Activated gamma-delta T cell treated with Interleukin-2 at 50 U/mL for 16 hours (primary cell): ENCODE measurements at places on chromosomes 2 and 18.
A peak's percentile ranks its signal among the peaks of the same experiment; 100 is the strongest.

- no peak for DNase-seq
Measured at GRCh38 chr2:1318366-1319009, 94.8 kb upstream of the TPO start.

DNA sequence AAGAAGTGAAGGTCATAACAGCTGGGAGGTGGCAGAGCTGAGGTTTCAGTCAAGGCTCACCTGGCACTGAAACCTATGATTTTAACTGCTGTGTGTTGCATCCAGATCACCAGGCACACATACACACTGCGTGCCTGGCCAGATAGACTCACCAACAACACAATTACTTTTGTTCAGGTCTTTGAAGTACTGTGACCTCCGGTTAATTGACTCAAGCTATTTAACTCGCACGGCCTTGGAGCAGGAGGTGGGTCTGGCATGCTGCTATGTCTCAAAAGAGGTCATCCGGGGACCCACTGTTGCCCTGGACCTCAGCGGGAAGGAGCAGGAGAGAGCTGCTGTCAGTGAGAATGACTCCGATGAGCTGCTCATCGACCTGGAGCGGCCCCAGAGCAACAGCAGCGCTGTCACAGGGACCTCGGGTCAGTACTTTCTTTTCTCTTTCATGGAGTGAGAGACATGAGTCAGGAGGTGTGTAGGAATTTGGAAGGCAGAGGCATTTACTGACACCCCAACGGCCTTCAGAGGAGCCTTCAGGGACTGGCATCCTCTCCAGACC is 104.1 kb downstream of the ESCO1 start:
- no peak for DNase-seq

GRCh38 chr2:211836409-211836808 is 702.2 kb downstream of the ERBB4 start:
- no peak for DNase-seq

DNA sequence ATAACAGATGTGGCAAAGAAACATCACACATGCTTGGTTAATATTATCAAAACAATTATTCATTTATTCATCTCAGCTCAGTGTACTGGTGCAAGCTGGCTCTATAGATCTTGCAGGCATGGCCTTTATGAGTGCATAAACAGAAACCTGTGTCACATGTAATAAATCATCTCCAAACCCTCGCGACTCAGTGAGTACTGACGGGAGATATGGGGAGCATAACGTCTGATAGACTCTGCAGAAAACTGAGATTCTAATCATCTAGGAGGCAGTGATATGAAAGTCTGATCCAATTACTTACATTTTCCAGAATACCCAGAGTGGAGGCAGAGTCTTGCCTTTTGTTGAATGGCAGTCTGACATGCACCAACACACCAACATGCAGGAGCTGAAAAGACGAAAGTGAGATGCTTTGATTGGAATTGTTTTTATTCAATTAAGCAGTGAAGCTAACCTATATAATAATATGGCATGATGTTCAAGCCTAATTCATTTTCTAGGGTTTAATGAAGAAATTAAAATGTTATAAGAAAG is 416.8 kb downstream of the RNF144A start:
- no peak for DNase-seq

- DNase-seq, result no peak
Measured at GRCh38 chr2:112001942-112002341, 53.1 kb upstream of the TMEM87B start.

DNA sequence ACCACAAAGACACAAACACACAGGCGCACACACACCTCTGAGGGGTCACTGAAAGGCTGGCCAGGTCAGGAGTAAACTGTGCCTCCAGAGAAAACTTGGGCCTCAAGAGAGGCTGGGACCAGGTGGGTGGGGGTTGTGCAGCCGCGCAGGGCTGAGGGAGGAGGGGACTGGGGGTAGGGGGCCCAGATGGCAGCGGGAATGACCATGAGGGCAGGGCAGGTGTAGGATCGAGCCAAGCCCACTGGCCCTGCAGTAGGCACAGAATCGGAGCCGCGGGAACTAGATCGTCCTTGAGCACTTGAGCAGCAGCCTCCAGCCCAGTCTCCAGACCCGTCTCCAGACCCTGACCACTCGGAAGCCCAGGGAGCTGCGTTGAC is 36.8 kb downstream of the ANKMY1 start:
- no peak for DNase-seq

- no peak for DNase-seq
Measured at GRCh38 chr2:103401621-103402020, 639.8 kb downstream of the TMEM182 start.

- DNase-seq, result no peak
Measured at GRCh38 chr18:77677536-77677935, 427.9 kb downstream of the GALR1 start.

DNA sequence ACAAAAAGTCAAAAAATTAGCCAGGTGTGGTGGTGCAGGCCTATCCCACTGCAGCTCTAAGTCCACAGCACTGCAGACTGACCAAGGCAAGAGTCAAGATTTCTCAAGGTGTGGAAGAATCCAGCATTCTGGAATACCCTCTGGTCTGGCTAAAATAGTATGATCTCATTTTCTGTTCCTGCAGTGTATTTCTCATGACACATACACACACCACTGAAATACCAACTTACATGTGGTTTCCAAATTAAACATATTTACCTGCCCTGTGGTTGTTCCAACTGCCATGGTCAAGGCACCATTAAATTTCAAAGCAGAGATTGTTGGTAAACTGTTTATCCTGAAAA is 30.9 kb downstream of the NOL10 start:
- DNase-seq, result no peak

DNA sequence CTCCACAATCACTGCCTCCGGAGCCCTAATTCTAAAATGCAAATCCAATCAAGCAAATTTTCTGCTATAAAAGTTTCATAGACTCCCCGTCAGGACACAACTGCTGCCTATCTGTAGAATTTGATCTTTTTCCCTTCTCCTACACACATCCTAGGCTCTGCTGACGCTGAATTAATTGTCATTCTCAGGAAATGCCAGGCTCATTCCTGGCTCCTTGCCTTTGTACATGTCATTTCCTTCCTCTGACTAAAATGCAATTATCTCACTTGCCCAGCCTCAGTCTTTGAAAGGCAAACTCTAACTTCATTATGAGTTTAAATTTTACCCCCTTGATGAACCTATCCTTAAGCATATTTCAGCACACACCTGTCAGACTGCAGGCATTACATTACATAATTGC is 844.9 kb upstream of the CRIM1 start:
- no peak for DNase-seq

DNA sequence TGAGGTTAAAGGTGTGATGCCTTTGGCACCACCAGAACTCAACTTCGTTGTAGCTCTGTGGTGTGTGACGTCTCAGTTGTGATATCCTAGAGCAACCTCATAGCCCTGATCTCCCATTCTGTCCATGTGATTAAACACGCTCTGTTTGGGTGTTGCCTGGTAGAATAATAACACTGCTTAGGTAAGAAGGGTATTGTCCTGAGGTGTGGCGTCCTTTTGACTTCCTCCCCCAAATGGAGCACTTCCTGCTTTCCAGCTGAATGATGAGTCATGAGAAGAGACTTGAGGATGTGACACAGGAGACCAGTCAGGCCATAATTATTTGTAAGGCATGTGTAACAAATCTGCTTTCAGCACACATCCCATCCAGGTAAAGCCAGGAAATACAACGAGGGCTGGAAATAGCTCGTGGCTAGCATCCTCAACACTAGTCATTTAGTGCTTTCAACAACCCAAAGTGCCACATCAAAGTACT is 100.7 kb downstream of the RAPGEF4 start:
- DNase-seq, result no peak

- no peak for DNase-seq
Measured at GRCh38 chr2:46117994-46118393, 179.2 kb upstream of the EPAS1 start.

DNA sequence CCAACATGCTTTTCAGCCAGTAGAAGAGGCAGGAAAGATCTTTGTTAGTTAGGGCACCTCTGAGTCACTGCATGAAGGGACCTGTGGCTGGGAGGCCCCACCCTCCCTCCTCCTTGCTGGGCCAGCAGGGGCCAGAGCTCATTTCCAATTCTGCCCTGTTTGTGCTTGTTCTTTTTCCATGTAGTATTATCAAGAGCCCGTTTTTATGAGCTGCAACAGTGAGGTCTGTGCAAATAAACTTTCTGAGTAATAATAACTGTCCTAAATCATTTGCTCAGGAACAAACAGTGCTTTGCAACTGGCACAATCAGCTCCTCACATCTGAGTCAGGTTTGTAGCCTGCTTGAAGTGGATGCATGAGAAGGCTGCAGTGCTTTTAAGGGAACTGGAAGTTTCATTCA is 128.0 kb downstream of the ARL4C start:
- DNase-seq, result peak; percentile 46

DNA sequence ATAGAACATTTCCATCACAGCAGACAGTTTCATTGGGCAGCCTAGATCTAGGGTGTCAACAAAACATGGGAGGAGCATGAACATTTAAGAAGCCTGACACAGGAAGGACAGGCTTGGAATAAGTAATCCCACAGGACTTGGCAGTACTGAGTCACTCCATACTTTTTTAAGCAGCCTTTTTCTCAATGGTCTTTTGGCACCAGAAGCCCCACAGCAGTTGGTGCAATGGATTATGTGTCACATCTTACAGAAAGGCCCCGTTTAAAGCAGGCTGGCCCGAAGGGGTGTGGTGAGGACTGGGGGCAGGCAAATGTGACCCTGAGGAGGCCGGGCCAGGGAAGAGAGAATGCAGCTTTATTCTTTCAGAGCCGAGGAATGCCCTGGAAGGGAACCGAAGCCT is 26.6 kb downstream of the SPTBN1 start:
- DNase-seq, result no peak

DNA sequence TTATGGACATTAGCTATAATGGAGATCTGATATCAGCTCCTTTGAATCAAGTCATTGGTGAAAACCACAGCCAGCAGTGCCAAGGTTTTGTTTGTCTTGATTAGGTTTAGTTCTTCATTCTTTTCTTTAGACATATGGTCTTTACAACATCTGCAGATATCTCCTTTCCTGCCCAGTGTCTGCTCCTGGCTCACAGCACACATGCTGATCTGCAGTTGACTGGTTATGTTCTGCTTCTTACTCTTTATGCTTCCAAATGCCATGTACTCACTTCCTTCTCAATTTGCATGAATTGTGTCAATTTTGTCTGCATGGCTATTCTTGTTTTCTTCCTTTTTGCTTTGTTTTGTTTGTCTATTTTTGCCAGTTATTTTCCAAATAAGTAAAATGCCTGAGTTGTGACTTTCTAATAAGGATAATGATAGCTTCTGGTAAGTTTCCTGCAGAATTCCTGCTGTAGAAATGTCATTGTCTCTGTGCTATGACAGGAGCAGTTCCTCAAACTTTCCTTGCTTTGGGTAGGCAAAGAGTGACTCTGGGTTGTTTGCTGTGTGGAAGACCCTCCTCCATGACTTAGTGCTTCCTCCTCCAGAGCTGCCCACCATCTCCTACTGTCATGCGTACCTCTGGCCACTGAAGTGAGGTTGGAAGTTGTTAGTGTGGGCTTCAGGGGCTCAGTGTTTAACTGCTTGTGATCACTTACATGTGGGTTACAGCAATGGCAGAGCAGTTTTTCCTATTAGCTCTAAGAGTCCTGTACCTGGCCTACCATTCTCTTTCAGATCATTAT is 8.2 kb downstream of the ARHGAP25 start:
- no peak for DNase-seq

- no peak for DNase-seq
Measured at GRCh38 chr2:26633351-26633945, 7.7 kb downstream of the CIB4 start.

DNA sequence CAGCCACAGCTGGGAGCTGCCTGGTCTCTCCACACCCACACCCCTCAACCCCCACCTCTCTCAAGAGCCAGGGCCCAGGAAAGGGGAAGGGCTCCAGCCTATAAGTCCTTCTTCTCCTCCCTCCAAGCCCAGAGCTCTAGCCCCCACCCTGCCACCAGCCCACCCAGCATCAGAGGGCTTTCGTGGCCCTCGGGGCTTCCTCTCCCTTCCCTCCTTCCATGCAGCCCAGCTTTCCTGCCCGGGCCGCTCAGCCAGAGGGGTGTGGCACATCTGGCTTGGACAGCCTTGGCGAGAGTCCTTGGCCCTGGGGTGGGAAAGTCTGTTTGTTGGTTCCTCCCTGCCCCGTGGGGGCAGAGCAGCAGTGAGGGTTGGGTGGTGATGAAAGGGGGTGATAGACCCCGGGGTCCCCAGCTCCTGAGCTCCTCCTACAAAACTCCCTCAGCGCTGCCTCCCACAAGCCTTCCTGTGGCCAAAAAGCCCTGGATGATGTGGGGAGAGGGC is 7.0 kb downstream of the TNS1 start:
- no peak for DNase-seq

GRCh38 chr2:126303113-126303512 is 352.8 kb upstream of the GYPC start:
- no peak for DNase-seq

- DNase-seq, result no peak
Measured at GRCh38 chr2:207831584-207832248, 62.0 kb upstream of the FZD5 start.

GRCh38 chr18:45626330-45627203 is 11.3 kb downstream of the SLC14A2 start:
- no peak for DNase-seq

DNA sequence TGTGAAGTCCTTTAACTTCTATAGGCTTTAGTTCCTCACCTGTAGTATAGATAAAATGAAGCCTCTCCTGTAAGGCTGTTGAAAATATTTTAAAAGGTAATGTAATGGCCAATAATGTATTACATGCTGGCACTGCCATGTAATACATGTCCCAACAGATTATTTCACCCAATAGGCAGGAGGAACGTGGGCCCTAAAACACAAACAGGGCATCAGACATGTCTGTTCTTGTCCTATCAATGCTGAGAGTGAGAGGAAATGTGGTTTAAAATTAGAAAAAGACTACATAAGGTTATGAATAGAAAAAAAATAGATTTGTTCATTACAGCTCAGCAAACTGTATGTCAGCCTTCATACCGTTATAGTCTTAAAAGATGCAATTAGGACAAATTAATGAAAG is 492.7 kb upstream of the DDX18 start:
- no peak for DNase-seq

DNA sequence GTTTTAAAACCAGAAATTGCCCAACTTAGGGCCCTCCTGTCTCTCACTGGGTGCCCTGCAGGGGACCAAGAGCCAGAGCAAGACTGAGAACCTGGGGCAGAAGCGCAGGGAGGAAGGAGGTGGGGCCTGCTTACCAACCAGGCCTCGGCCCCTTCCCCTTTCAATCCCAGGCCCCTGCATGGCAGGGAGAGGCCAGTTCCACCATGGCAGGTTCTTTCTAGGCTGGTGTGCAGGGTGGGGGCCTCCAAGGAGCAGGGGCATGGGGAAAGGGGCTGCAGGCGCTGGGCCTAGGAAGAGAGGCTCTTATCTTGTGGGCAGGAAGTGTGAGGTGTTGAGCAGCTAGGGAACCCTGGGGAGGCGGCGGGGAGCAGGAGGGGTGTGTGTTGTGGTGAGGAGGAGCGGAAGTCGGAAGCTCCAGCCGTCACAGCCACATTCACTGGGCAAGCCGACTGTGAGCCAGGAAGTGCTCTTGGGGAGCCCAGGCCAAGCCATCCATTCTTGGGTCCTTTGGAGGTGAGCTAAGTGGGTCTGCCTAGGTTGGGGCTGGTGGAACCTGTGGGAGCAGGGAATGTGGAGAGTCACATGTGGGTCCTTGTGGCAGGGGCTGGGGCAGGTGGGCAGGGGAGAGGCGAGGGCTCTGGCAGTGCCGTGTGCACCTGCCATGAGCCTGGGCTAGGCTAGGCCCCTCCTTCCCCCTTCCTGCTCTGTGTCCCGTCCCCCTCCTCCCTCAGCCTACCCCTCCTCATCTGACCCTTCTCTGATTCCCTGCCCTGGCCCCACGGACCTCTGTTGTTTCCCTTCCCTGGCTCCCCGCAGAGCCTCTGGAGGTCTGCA is at the start of gene PSD4:
Gene PSD4, plus strand, starts transcription at position 430 of the 834 bp plus-strand sequence. CDS start 8,486 bp downstream, outside the sequence.
- DNase-seq, result peak; percentile 90

GRCh38 chr2:160891353-160891740 is 268.9 kb upstream of the TANK start:
- no peak for DNase-seq

GRCh38 chr2:217293607-217294006 is 433.7 kb upstream of the TNP1 start:
- DNase-seq, result no peak
